Kidney (tissue), 22 donors: ENCODE measurements at places on chromosomes 7 and 10. TPM values are rescaled to one million over a fixed set of nuclear protein-coding genes. Genes with fewer than 3 reads are reported as not detected.

Gene ARF5
- total RNA-seq: 132 TPM

Gene GRID1
- 1.4 TPM for total RNA-seq

Gene CHST3
- total RNA-seq: 31.5 TPM

Gene MYOZ1
- total RNA-seq: 3.5 TPM

Gene CNPY4
- total RNA-seq: 11.6 TPM

Gene TDRD1
- total RNA-seq: 0.88 TPM

Gene ZNF804B
- total RNA-seq: 0.19 TPM

Gene TAS2R41
- not detected for total RNA-seq

Gene XRCC2
- total RNA-seq: 0.44 TPM

Gene FGF8
- total RNA-seq: not detected

Gene CPXM2
- total RNA-seq: 18.1 TPM

Gene VAX1
- not detected for total RNA-seq

Gene ADCY1
- total RNA-seq: 3.7 TPM

Gene NUTM2A
- 1.5 TPM for total RNA-seq

Gene SGCE
- total RNA-seq: 59.6 TPM
